Dorsolateral prefrontal cortex (tissue), 122 donors: ENCODE measurements at places on chromosomes 6 and 20.

GRCh38 chr6:106527979-106528378 lies 101.3 kb downstream of the RTN4IP1 start:
- DNase-seq: no peak

- no peak for DNase-seq
Measured at GRCh38 chr20:51258582-51259165, 235.8 kb upstream of the KCNG1 start.

DNA sequence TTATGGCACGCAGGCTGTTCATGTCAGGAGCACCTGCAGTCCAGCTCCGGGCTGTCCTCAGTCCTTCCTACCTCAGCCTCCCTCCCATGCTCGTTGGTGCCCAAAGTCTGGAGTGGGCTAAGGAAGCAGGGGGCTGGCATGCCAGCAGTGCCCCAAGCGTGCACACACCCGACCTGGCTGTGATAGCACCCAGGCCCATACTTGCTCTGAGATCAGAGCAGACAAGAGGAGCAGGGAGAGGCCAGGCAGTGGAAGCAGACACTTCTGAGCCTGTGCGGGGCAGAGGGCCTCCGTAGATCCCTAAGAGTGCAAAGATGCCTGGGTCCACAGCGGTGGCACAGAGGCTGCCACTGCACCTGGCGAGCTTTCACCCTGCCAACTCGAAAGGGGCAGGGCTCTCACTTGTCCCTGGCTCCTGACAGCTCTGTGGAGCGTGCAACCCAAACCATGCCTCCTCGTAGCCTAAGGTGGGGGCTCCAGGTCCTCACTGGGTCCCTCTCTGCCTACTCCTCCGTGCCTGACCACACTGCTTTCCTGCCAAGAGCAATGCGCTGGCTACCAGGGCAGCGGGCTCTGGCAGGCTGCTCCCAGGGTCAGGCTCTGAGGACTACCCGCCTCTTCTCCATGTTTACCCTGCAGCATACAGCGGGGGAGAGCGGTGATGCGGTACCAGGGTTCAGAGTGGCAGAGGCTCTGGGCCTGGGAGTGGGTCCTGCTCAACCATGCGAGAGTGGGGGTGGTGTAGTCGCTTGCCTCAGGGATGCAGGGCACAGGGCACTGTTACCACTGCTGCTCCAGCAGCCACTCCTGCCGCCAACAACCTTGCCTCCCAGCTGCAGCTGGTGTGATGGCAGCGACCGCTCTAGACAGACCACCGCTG lies 59.5 kb downstream of the MANEA start:
- DNase-seq: no peak

DNA sequence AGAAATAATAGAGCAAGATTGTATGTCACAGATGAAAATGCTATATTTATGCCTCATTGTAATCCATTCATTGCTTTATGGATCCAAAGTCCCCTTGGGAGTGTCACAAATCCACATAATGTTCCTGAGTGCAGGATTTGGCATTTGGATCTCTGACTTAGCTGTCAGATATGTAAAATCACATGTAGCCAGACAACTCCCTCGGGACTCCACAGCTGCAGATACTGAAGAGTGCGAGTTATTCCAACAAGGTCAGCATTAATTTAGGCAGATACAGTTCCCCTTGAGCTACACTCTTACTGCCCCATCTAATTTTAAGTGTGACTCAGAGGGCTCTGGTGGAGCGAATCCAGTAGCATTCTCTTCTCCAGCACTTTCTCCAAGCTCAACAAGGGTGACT lies 433.2 kb downstream of the CD83 start:
- no peak for DNase-seq

- no peak for DNase-seq
Measured at GRCh38 chr6:106547601-106548453, 81.5 kb downstream of the RTN4IP1 start.

DNA sequence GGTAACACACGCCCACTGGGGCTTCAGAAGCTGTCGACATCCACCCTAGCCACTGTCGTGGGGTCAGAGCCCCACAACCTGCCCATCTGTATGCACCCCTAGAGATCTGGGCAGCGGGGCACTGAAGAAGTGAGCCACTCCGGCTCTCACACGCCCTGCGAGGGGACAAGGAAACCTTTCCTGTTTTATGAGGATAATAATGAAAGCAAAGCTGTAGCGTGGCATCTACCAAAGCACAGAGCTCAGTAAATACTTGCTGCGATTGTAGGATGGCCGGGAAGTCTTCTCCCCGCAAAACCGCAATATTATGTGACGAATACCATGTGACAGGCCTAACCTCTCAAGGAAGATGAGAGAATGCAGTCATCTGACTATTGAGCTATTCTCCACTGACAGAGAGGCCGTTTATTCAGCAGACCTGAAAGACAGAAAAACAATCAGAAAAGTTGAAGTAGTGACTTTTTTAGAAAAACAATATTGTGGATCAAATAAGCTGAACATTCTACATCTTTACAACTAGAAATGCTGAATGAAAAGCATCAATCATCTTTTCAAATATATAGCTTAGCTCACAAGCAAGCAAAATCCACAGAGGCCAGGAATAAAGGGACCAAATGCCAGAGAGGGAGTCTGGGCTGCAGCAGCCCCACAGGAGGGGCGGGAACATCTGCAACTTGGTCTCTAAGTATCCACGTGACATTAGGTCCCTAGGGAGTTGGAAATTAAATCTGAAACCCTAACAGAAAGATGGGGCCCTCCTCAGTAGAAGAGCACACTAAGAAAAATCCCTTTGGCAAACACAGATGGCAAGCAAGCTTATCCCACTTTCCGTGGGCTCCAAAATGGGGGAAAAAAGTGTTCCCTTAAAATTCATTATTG lies 207.8 kb downstream of the TTLL2 start:
- no peak for DNase-seq

- no peak for DNase-seq
Measured at GRCh38 chr20:39259010-39259803, 297.1 kb downstream of the DHX35 start.

GRCh38 chr6:25640891-25641290 lies 11.1 kb upstream of the SCGN start:
- no peak for DNase-seq

DNA sequence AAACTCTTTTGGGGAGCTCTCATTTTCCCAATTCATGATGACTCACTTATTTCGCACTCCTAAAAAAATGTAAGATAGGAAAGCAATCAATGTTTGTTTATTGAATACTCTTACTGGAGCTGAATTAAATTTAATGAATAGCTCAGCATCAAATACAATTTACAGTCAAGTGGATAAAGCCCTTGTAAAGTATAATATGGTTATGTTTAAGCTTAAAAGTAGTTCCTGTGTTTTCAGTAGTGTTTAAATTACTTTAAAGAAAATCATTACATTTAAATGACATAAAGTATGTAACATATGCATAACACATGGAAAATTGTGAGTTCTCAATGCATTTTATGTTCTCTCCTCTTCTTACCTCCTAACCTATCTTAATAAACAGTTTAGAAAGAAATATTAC lies at the start of gene OR2B3:
OR2B3 (minus strand) TSS at position 101 of the 400 bp plus-strand sequence; CDS start at position 36, 65 bp downstream.
- no peak for DNase-seq

GRCh38 chr20:1463971-1464570 lies 2.6 kb downstream of the NSFL1C start:
- DNase-seq: no peak

DNA sequence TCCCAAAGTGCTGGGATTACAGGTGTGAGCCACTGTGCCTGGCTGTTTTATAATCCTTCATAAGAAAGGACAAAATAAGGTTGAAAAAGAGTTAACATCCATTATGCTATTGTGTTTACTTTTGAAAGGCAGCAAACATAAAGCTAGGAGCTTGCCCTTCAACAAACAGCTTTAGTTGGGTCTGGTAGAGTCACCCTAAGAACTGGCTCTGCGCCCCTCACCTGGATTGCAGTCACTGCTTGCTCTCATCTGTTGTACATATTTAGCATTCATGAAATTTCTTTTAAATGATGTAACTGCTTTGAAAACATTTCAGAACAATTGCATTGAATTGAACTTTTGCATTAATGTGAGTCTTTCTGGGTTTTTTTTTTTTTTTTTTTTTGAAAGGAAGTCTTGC lies 38.9 kb downstream of the JARID2 start:
- DNase-seq: no peak

DNA sequence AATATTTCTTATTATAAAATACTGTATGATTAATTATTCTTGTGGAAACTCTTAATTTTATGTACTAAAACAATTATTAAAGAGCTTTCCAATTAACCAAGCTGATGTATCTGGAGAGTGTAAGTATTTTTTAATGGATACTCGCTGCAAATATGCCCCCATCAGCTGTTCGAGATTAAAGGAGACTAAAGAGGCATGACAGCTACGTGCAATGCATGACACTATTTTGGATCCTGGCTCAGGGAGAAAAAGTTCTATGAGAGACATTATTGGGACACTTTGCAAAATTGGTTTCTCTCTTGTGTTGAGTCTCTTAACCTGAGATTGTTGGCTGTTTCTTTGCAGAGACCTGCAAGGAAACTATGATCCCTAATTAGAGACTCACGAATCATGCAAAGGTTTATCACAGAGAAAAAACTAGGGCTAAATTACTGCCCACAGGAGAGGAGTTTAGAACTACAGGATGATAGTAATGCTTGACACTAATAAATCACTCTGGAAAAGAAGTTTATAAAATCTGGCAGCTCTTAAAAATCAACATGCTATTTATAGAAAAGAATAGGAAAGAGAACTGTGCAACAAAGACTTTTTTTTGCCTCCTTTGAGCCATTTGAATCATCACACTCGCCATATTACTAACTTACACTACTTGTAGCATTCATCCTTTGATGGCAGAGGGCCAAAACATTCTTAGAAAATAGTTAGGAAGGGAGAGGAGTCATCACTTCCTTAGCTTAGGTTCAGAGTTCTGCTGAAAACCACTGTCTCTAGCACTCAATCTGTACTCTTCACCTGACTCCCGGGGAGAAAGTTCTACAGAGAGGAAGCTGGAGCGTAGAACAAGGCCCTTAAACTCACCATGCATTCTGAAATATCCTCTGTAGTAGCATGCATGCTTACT lies 25.3 kb downstream of the NRN1 start:
- no peak for DNase-seq

DNA sequence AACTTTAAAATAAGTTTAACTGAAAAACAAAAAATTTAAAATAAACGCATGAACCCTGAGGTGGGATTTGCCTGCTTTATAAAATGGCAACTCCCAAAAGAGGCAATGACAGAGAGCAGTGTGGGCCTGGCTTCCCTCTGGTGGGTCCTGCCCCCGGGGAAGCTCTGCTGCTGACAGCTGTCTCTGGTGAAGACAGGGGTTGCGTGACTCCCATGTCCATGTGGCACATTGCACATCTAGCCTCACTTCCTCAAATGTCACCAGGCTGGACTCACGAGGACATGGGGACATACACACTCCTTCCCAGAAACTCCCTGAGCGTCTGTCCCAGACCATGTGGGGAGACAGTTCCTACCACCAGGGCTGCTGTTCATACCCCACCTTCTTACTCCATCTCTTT lies 66.2 kb downstream of the ABHD12 start:
- DNase-seq: no peak

GRCh38 chr6:138818496-138819194 lies 22.8 kb downstream of the ECT2L start:
- DNase-seq: no peak

DNA sequence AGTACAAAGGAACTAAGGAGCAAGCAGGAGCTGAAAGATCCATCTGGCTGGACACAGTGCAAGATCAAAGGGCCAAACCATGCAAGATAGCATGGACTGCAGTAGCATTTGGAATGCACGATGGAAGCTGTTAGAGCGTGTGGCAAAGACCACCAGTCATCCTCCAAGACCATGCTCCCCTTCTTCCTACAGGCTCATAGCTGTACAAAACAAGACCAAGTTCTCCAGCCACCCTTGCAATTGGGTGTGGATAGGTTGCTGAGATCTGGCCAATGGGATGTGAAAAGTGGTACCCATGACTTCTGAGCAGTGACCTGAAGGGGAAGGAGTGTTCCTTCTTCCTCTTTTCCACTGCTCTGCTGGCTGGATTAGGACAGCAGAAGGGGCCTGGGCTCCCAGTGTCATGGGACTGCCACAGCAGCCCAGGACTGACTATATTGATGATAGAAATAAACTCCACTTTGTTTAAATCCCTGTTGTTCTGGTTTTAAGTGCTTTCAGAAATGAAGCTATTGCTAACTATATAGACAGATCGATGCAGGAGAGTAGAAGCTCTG lies 64.9 kb downstream of the SLC22A23 start:
- no peak for DNase-seq

DNA sequence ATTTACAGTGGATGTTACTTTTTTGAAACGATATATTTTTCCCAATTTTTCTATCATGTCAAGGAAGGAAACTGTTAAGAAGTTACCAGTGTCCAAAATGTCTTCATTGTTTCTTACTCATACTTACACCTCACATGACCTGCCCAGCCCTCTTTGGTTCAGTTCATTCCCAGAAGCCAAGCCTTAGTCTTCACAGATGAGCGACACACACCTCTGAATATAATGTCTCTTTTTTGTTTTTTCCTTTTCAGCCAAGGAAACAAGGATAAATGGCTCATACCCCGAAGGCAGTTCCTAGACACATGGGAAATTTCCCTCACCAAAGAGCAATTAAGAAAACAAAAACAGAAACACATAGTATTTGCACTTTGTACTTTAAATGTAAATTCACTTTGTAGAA lies 225.2 kb downstream of the SMOC2 start:
- no peak for DNase-seq

DNA sequence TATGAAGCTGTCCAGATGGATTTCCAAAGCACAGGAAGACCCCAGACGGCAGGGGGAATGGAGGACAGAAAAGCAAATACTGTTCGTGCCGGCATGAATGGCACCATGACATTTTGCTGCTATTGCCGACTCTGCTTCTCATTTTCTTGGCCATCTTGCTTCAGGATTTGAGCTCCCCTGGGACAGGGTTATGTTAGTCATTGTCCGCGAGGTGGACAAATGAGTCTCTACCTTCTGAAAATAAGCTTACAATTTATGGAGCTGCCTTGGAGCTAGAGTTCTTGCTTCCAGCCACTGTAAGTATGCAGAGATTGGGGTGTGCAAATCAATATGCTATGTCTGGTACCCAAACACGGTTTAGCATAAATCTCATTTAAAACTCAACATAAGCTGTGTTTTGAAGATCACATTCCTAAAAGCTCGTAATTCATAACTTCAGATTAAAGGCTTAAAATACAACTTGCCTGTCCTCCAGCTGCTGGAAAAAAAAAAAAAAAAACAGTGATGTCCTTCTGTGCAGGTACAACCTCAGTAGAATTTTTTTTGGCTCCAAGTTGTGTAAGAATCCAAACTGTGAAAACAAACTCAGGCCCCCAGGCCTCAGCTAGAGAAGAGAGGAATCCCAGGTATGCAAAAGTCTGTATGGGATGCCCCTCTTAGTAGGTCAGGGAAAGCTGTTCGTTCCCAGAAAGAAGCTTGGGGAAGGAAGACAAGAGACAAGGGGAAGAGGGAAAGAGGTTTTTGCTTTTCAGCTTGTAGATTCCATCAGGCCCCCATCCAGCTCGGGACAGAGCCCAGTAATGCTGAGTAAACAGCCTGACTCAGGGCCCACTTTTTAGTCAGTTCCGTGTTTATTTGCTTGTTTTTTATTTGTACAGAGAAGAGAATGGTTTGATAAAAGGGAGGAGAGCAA lies 184.2 kb upstream of the FOXA2 start:
- DNase-seq: no peak
